Activated CD4-positive, alpha-beta T cell treated with anti-CD3 and anti-CD28 coated beads, Interleukin-2, Interleukin-6, amounts not matched to agents 100 ng/mL and 50 ng/mL, durations not matched to agents 16 hours and 8 hours (primary cell): ENCODE measurements at places on chromosomes 3 and 15.

DNA sequence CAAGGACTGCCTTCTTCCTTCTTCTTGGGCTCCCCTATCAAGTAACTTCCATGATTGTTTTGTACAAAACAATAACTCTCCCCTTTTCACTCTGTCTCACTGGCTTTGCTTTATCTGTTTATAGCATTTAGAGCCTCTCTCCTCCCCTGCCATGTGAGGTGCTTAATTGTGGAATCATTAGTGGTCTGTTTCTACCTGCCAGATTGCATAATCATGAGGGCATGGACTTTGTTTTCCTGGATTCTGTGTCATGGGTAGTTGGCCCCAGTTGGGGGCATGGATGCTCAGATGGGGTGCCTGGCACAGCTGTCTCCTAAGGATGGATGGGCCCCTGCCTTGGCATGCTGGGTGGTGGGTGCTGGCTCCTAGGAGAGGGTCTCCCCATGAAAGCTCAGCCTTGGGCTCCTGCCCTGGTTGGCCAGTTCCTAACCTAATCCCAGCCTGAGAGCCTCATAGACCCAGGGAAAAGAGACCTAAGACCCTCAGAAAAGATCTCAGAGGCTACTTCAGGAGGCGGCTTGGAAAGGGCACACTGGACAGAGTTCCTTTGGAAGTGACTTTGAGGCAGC lies 8.0 kb upstream of the CTXND1 start:
- DNase-seq, result no peak

GRCh38 chr3:80391573-80391972 lies 623.8 kb upstream of the ROBO1 start:
- peak; percentile 7 for DNase-seq

DNA sequence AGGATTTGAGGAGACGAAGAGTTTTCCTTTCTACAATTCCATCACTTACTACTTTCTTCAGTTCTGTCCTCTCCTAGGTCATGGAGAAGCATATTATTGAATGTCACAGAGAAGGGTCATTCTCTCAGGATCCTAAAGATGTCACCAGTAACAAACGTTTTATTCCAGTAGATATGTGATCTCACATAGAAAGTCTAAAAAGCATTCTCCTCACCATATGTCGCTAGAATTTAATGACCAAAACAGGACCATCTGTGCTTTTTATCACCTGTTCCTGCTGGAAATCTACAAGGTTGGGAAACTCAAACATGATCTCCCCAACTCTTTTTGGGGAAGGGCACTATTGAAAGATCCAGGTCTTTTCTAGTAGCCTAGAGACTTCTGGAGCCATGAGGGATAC lies 24.0 kb upstream of the FRMD5 start:
- no peak for DNase-seq

DNA sequence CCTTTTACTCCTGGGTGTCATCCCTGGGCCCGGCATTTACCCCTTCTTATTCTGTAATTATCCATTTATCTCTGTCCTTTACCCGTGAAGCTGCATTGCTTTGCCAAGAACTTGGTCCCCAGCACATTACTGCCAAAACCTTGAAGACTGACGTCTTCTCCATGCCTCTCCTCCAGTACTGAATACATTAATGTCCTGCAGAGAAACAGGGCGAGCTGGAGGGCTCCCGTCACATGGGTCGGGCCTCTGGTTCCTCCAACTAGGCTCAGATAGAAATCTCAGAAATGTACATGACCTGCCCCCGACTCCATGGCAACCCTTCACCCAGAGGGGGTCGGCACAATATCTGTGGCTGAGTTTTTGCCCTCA lies 445 bp downstream of the EFCAB12 start:
- DNase-seq, result no peak

DNA sequence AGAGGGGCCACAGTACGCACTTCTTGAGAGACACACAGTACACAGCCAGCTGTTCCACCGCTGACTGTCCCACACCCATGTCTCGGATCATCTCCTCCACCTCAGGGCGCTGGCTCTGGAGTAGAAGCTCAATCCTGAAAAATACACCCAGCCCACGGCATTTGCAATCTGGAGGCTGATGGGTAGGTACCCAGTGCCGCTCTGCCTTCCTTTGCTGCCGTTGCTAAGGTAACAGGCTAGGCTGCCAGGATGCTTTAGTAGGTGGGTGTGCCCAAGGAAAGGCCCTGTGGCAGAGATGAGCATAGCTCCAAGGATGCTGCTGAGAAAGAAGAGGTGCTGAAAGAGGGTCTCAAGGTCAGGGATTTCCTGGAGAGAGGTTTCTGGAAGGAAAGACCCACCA lies 14.6 kb downstream of the TRAIP start:
- no peak for DNase-seq

GRCh38 chr15:31160297-31160696 lies 58.8 kb upstream of the TRPM1 start:
- no peak for DNase-seq

GRCh38 chr3:159627229-159627628 lies 361.4 kb upstream of the IL12A start:
- no peak for DNase-seq

DNA sequence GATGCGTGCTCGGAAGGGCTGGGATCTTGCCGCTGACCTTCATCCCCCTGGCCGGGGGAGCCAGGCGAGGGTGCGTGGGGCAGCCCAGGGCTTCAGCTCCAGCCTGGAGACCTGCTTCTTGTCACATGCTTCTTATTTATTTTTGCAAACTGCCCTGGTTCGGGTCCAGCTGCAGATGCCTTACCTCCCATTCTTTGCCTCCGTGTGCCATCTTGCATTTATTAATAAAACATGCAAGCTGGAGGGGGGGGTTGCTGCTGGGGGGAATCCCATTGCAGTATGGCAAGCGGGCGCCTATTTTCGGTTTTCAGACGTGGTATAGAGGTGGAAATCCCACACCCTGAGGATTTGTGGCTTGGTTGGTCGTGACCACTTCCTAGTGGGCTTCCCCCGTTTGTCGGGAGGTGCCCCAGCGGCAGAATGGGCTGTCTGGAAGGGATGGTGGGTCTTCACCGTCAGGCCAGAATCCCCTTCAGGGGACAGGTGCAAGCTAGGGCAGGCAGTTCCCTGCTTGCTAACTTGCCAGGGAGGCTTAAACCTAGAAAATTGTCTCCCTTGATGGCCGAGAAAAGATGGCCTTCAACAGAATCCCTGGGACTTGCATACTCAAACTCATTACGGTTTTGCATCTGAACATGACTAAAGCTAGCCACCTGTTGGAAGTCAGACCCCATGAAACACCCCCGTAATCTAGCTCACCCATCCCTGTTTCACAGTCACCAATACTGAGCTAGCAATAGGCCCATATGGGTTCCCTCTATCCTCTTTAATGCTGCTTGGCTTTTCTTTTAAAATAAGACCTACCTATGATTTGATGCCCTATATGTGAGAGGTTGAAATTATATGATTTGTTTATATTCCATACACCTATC lies 569 bp downstream of the TMEM266 start:
- peak; percentile 31 for DNase-seq

GRCh38 chr15:96320107-96320506 lies 10.4 kb upstream of the NR2F2 start:
- no peak for DNase-seq

- no peak for DNase-seq
These were observed 476.0 kb downstream of the OCA2 start for GRCh38 chr15:27623149-27623548.

DNA sequence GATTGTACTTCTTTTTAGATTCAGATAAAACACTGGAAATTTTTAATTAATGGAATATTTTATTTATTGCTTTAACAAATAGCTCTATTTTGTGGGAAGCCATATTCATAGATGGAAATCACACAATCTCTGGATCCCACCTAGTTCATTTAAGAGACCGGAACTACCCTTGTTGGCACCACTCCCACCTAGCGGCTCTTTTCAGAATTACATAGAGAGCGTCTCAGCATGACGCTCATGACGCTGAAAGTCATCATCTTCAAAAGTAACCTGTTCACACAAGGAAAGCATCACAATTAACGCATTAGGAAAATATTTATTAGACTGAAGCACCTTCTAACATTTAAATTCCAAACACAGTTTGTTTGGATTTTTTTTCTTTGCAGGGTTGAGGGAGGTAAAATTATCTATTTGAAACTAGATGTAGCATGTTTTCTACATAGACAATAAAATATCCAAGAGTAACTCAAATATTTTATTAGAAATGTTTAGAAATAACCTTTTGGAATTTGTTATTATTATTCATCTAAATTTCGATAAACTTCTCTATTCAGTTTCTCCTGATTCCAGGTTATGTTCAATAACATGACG lies 214.9 kb upstream of the ARRDC4 start:
- DNase-seq, result peak; percentile 48

GRCh38 chr3:51002495-51002894 lies 327.8 kb downstream of the DOCK3 start:
- DNase-seq, result no peak

DNA sequence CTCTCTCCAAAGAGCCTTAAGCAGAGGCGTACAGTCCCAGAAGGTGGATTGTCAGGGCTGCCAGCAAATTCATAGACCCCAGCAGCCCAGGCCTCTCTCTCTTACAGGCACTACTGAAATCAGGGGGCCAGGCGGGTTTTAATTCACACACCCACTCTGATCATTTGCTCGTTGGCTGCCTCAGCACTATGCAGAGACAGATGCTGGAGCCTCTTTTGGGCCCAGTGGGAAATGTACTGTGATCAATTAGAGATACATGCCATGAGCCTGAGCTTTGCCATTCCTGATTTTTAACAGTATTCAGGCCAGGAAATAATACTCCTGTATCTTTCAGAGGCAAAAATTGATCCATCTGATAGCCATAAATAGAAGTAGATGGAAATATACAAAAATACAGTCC lies 53.0 kb downstream of the CMTM6 start:
- DNase-seq, result no peak

GRCh38 chr3:101814835-101815234 lies 34.5 kb upstream of the NFKBIZ start:
- no peak for DNase-seq

- no peak for DNase-seq
These were observed 156.8 kb downstream of the IMPG2 start for GRCh38 chr3:101163554-101163953.

DNA sequence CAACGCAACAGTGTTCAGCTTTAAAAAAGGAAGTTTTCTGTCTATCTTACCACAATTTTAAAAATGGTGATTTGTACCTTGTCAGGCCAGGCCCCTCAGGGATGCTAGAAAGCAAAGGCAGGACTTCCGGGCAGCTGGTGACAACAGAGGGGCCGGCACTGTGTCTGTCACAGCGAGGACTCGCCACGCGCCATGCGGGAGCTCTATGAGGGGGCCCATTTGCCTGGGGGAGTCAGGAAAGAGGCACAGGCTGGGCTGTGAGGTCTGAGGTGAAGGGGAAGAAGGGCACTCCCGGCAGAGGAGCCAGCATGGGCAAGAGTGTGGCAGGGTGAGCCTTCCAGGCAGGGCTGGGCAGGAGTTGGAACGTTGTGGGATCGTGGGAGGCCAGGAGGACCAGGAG lies 7.0 kb downstream of the IQSEC1 start:
- DNase-seq, result no peak

DNA sequence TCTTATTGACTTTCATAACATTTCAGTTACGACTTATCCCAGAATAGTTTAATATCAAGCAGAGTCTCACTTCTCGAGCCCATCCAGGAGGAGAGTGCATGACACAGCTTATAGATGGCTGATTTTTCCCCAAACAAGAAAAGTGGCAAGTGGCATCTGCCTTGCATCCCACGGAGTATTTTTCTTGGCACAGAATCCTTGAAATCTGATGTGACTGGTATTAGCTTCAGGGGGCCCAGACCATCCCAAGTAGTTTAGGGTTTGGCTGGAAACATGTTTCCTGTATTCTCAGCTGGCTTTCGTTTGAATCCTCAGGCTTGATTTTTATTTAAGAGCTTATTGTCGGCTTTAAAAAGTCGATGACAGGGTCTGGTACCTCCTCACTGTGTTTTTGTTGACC lies 20.7 kb upstream of the FBXL22 start:
- DNase-seq, result no peak

DNA sequence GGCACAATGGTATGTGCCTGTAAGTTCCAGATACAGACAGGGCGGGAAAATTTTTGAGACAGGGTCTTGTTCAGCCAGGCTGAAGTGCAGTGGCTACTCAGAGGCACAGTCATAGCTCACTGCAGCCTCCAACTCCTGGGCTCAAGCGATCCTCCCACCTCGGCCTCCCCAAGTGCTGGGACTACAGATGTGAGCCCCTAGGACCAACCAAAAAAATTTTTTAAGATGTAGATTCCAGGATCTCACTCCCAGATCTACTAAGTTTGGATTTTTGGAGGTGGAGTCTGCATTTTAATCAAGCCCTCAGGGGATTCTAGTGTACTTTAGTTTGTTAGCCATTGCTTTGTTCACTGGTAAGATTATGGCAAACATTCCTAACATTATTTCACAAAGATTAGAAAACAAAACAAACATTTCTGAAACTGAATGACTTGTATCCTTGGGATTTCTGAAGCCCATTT lies 2.7 kb downstream of the LIPH start:
- no peak for DNase-seq

DNA sequence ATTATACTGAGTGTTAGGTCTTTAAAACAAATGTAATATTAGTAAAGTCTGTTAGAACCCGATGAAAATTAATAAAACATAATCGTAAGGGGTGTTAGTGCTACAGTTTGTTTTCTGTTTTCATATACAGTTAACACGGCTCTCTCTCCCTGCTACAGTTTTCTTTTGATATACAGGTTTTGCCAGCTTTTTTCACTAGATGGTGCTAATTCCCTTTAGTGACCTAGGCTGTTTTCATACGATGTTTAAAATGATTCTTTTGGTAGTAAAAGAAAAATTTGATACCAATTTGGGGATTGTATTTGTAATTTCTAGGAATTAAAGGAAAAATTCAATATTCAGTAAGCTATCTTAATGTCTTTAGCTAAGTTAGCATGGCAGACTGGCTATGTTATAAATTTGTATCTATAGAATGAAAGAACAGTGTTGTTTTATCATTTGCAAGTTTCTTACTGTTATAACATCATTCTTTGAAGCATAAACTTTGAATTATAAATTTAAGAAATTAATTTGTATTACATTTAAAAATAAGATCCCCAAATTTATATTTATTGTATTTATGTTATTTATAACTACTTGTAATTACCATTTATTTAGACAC lies 11.5 kb downstream of the APH1B start:
- DNase-seq, result peak; percentile 58

DNA sequence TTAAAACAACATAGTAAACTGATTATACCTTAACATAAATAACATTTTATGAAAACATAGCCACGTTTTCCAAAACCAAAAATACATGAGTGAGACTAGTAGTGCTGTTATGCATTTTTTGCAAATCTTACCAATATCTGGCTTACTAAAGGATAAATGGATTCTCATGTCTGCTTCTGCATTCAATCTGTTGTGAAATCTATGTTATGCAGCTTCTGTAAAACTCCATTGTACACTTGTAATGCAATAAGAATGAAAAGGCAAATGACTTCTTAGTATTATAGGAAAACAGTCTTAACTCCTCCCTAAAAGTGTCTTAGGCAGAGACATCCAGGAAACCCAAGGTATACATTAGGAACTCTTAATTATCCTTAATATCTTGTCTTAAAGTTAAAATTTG lies 330.9 kb upstream of the THBS1 start:
- DNase-seq, result no peak

- DNase-seq, result no peak
These were observed 745.5 kb downstream of the NR2F2 start for GRCh38 chr15:97076011-97076410.

GRCh38 chr15:34013746-34014145 lies 25.3 kb downstream of the AVEN start:
- DNase-seq, result no peak
